NCI-H2227 treated with DMSO at 0.1 percent for 48 hours (cell line): ENCODE measurements at places on chromosomes 2 and 18.
A peak's percentile ranks its signal among the peaks of the same experiment; 100 is the strongest.

GRCh38 chr2:135744760-135745314 is 3.2 kb downstream of the UBXN4 start:
- DNase-seq = peak; percentile 30

GRCh38 chr2:161123531-161124030 is 36.6 kb upstream of the TANK start:
- no peak for DNase-seq

DNA sequence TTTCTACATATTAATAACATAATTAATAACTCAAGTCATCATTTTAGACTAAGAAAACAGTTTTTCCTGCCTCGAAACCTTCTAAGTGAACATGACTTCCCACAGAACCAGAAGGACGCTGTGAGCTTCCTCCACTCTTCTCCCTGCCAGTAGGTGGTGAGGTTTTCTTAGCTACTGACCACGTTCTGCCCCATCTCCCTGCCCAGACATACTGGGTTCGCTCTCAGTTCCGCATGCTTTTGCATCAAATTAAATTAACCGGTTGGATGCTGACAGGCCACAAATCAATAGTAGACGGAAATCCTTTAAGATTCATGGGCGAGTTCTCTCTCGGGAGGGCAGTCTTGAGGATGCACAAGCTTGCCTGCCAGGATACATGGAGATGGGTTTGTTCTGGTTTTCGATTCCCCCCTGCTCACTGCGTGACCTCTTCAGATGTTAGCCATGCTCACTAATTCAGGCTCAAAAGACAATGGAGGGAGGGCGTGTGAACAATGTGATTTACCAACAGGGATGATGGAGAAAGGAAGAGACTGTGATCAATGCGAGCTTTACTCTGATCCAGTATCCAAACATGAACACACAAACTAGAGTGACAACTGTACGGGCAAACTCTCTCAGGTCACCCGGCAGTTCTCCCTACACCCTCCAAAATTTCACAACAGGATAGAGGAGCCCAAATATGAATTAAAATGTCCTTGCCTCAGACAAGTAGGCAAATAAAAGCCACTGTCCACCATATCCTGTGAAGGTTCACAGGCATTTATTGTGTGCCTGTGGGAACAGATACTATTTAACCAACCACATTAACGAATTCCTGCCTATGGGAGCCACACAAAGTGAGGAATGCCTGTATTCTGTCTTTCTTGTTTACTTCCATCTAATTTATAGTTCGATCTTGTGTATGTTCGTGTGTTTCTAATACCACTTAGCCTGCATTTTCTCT is 375.7 kb downstream of the EIPR1 start:
- DNase-seq = no peak

DNA sequence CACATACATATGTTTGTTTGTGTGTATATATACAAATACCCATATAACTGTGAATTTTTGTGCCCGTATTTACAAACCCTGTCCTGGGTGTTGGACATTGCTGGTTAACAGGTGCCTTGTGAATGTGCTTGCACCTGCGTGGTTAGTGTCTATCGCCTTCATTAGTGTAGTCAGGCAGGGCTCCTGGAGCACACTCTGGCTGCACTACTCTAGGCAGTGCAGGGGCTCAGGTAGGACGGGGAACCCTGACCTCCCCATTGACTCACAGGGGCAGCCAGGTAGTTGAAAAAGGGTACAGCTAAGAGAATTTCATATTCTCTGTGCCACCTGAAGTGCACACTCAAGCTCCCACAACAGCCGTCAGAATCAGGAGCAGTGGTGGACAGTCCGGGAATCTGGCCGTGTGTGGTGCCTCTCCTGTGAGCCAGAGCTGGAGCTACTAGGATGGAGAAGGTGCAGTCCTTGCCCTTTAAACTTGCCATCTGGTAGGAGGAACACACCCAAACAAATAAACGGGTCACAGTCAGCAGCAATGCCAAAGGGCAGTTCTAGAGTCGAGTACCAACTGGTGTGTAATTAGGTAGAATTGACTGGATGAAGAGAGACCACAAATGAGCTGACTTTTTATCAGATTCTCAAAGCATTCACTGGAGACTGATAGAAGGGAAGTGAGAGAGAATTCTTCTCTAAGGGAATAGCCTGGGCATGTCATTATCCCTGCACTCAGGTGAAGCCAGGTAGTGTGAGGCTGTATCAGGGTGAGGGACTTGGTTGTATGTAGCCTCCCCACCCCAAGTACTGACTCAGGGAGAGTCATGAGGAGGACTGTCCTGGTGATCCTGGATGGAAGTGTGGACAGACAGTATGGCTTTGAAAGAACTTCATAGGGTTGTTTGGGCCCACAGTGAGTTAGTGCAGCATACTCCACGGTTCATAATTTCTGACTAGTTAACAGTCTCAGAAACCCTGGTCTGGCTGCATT is 44.1 kb downstream of the FARP2 start:
- DNase-seq = peak; percentile 9

DNA sequence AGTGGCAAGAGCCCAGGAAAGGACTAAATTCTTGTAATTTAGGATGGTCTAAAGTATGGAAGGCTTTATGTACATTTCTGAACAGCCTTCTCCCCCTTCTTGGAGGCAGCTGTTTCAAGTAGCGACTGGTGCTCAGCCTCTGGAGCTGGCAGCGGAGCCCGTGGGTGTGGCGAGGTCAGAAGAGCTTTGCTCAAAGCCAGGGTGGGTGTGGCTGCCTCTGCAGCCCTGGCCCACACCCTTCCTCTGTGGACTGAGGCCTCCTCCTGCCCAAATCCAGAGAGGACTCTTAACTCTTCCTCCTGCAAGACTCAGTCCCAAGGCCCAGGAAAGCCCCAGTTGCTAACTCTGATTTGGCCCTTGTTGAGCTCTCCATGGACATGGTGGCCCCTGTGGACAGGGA is 202.1 kb upstream of the REV1 start:
- no peak for DNase-seq

GRCh38 chr2:196318517-196319377 is 147.4 kb upstream of the STK17B start:
- no peak for DNase-seq

- peak; percentile 78 for DNase-seq
Observed at GRCh38 chr2:165697748-165698443, 96.2 kb downstream of the GALNT3 start.

DNA sequence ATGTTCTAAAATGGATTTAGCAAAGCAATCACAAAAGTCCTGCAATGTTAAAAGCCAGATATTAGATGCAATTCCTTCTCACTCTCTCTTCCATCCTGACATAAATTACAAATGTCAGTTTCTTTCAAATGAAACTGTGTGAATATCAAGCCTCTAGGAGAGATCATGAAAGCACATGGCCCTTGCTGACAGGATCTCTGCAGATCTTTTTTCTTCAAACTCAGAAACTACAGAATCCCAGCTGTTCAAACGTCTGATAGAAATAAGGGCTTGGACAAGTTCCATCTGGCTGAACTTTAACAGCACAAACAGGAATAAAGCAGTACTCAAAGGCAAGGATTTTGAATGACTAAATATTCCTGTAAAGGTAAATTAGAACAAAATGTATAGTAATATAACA is 47.6 kb downstream of the PDE1A start:
- DNase-seq = peak; percentile 81

DNA sequence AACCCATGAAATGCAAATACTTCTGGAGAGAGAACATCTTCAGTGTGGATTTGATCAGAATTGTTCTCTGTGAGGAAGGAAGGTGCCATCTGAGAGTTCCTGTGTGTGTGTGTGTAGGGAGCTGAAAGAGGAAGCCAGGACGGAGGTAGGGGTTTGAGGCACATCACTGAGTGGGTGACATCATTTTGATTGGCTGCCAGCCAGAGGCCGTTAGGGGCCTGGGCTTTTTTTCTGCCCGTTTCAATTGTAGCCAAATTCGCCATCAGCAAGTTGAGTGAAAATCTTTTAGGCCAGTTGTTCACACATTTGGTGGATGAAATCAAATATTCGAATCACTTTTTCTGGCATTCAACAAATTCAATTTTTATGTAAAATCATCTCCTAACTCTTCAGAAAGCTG is 48.9 kb downstream of the TSN start:
- peak; percentile 28 for DNase-seq

DNA sequence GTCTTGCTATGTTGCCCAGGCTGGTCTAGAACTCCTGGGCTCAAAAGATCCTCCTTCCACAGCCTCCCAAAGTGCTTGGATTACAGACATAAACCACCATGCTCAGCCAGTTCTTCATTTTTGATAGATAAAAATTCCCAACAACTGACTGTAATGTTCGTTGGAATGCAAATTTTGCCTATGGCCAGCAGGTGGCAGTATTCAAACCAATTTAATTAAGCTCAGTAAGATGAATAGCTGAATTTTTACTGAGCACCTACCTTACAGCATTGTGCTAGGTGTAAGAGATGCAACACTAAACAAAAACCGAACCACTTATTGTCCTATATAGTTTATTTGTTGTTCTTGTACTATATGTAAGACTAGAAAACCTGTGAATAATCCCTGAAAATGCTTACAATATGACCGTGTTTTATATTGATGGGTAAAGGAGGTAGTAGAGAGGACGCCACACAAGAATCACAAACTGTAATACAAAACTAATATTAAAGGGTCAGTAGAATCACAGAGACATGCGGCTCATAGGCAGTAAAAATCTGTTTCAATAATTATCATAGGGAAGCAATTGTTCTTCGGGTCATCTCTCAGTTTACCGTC is 8.2 kb upstream of the TMEM182 start:
- peak; percentile 50 for DNase-seq

- DNase-seq = no peak
Observed at GRCh38 chr18:25284281-25284680, 67.7 kb downstream of the ZNF521 start.

DNA sequence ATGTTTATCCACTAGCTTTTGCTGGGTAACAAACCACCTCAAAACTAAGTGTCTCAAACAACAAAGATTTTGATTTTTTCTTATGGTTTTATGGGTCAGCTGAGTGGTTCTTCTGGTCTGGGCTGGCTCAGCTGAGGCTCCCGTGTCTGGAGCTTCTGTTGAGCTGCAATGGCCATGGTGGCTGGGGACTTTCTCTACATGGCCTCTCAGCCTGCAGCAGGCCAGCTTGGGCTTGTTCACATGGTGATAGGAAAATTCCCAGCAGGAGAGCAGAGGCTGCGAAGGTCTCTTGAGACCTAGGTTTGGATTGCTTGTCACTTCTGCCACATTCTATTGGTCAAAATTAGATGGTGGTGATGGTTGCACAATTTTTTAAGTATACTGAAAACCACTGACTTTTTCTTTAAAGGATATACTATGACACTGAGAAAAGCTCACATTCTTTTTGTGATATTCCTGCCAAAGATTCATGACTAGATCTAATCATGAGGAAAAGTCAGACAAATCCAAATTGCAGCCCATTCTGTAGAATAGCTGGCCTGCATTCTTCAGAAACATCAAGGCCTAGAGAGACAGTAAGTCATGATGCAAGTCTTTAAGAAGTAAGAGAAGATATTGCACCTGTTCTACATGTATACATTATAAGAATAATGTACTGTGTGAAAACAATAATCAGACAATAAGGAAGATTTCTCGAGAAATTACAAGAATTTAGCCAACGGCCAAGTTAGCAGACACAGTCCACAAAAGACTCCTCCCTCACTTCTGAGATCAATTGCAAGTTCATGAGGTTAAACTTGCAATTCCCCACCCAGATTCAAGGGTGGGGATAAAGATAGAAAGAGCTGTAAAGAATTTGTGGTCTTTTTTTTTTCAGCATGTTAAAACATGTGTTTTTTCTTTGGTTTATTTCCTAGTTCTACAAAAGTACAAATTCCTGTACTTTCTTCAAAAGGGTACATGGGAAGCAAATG is 35.0 kb upstream of the IL1R2 start:
- DNase-seq = no peak

GRCh38 chr2:239666855-239667376 is 266.1 kb upstream of the HDAC4 start:
- no peak for DNase-seq

DNA sequence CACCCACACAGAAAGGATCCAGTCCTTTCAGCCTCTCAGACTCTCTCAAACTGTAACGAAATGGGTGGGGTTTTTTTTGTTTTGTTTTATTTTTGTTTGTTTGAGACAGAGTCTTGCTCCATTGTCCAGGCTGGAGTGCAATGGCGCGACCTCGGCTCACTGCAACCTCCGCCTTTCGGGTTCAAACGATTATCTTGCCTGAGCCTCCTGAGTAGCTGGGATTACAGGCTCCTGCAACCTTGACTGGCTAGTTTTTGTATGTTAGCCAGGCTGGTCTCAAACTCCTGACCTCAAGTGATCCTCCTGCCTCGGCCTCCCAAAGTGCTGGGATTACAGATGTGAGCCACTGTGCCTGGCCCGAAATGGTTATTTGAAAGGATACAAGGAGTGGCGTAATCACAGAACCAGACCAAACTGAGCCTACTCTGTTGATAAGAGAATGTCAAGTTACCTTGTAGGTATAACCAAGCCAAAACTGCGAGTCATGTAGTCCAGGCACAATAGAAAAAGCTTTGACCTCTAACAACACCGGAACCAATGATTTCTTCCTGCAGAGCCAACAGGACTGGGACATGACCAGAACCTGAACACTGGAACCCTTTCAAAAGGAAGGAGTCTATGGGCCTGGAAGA is 72.5 kb downstream of the NCAPH start:
- no peak for DNase-seq

- DNase-seq = no peak
Observed at GRCh38 chr18:31512203-31512764, 14.3 kb downstream of the DSG2 start.

- DNase-seq = no peak
Observed at GRCh38 chr18:12474876-12475275, 67.1 kb downstream of the PRELID3A start.

- no peak for DNase-seq
Observed at GRCh38 chr2:240857039-240858008, 11.3 kb upstream of the AGXT start.

GRCh38 chr2:73852020-73852419 is 23.3 kb downstream of the STAMBP start:
- no peak for DNase-seq

DNA sequence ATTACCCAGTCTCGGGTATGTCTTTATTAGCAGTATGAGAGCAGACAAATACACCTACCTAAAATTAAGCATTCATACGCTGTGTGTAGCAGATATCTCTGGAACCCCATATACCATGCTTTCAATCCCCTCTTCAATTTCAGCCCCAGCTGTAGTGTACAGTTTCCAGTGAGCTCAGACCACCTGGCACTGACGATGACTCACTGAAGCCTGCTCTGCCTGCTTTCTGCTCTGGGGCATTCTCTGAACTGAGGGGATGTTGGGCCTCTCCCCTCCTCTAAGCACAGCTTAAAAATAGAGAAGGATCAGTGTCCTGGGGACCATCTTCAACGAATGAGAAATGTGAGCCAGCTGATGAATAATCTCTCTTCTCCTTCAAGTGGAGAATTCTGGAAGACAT is 8.7 kb upstream of the CCL20 start:
- no peak for DNase-seq

GRCh38 chr18:61187971-61188370 is 145.3 kb upstream of the CDH20 start:
- DNase-seq = no peak
